ENCODE measurements at places on chromosomes 7 and 10.

- no peak for DNase-seq
Observed at GRCh38 chr10:61618388-61618961, 44.3 kb upstream of the CABCOCO1 start.

DNA sequence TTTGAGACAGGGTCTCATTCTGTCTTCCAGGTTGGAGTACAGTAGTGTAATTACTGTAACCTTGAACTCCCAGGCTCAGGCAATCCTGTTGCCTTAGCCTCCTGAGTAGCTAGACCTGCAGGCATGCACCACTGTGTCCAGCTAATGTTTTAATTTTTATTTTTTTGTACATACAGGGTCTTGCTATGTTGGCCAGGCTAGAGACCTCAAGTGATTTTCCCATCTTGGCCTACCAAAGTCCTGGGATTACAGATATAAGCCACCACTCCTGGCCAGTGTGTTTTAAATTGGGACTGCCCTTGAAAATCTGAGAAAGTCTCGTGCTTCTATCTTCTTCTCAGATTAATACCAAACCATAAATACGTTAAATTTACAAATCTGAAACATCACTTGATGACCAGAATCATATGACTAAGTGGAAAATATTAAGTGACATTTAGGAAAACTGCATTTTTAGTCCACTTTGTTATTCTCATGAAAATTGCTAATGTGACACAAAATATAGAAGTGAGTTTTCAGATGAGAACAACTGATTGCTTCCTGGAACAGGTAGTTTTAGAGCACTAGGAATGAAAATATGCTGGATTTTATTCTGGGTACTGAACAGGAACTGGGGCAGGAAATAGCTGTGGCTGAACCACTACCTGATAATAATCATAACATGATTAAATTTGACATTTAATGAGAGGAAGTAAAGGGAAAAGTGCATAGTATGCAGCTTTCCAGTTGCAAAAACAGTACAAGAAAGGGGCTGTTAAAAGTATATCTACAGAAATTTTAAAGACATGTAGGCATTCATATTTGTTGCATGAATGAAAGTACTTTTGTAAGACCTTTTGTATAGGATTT, 4.2 kb downstream of the PHTF2 start:
- DNase-seq = no peak

- no peak for DNase-seq
Observed at GRCh38 chr10:53570221-53570620, 797.6 kb upstream of the MBL2 start.

DNA sequence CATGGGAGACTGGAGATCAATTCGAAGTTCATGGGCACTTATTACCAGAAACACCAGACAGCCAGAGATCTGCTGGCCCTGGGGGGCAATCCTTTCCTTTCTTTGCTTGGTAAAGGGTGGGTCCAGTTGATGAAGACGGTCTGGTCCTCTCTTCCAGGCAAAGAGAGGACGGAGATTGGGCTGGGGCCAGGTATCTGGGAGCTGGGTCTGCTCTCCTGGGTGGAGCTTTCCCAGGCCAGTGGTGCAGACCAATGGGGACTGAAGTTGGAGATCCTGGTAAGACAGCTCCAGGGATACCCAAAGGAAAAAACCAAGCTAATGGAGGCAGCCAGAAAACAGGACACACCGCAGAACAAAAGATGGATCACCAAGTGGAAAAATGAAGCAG, 18.3 kb downstream of the NOD1 start:
- no peak for DNase-seq

GRCh38 chr10:3106928-3107425, 39.6 kb downstream of the PFKP start:
- no peak for DNase-seq

GRCh38 chr7:125908711-125909110, 979.1 kb upstream of the POT1 start:
- DNase-seq = no peak

GRCh38 chr7:45387837-45388236, 186.3 kb upstream of the ADCY1 start:
- no peak for DNase-seq

GRCh38 chr10:22554461-22555182, 159.8 kb downstream of the PIP4K2A start:
- DNase-seq = no peak

GRCh38 chr7:2362385-2363088, 7.9 kb downstream of the EIF3B start:
- no peak for DNase-seq
